ENCODE measurements at places on chromosomes 4 and X. TPM values are rescaled to one million over a fixed set of nuclear protein-coding genes. Genes with fewer than 3 reads are reported as not detected.

The NAAA gene
- total RNA-seq = 56.4 TPM

The SLC9B1 gene
- total RNA-seq = not detected

The EVC2 gene
- 8.0 TPM for total RNA-seq

The ZNF630 gene
- 0.25 TPM for total RNA-seq
